Muscle of leg (tissue), 16 donors: ENCODE measurements at places on chromosomes 7 and 10. TPM values are rescaled to one million over a fixed set of nuclear protein-coding genes. Genes with fewer than 3 reads are reported as not detected.

Gene GNAT3
- total RNA-seq = not detected

Gene SNX13
- 43.4 TPM for total RNA-seq

Gene MYL10
- 14.8 TPM for total RNA-seq

Gene FOXI2
- 0.09 TPM for total RNA-seq

Gene CPED1
- 26.6 TPM for total RNA-seq
